AG04450 (cell line): ENCODE measurements at places on chromosomes 2 and 18.

- DNase-seq = no peak
These were observed 1311.9 kb upstream of the NRXN1 start for GRCh38 chr2:52343706-52344266.

GRCh38 chr2:126761256-126761980, 105.5 kb downstream of the GYPC start:
- no peak for DNase-seq

DNA sequence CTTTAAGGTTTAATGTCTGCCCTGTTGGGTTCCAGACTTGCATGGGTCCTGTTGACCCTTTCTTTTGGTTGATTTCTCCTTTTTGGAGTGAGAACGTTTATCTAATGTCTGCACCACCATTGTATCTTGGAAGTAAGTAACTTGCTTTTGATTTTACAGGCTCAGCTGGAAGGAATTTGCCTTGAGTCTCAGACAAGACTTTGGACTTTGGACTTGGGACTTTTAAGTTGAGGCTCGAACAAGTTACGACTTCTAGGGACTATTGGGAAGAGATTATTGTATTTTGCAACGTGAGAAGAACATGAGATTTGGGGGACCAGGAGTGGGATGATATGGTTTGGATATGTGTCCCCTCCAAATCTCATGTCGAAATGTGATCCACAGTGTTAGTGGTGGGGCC, 267.7 kb downstream of the GLI2 start:
- DNase-seq = no peak

DNA sequence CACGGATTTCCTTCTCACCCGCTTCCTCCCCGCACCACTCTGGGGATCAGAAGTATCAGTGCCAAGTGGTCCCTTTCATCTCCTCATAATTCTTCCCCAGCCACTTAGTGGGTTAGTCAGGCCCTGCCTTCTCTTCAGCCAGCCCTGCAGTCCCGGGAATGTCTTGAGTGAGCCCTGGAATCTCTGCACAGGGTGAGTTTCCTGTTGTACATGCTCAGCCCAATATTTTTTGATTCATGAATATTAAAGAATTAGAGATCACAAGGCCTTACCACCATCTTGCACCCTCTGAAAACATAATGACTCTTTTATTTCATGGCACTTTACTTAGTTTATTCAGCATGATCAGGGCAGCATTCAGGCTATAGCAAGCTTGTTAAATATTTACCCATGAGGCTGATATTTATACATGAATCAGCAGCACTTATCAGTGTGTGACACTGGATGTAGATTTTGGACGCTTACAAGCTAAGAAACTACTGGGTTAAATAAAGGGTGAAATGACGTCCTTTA, 159.4 kb upstream of the FOSL2 start:
- no peak for DNase-seq

DNA sequence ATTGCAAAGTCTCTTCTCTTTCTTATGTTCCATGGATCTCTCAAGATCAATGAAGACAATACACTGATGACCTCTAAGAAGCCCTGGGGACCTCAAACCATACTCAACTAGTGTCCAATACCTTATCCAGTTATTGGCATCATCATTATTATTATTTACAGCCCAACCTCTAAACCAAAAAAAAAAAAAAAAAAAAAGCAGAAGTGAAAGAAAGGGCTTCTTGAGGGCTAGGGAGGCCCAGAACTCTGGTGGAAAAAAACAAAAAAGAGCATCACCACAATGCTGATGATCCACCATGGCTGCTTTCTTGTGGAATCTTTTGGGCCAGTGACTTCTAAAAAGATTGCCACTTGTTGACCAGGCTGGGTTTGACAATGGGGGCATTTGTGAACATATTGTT, 324.9 kb downstream of the LPIN1 start:
- DNase-seq = no peak

DNA sequence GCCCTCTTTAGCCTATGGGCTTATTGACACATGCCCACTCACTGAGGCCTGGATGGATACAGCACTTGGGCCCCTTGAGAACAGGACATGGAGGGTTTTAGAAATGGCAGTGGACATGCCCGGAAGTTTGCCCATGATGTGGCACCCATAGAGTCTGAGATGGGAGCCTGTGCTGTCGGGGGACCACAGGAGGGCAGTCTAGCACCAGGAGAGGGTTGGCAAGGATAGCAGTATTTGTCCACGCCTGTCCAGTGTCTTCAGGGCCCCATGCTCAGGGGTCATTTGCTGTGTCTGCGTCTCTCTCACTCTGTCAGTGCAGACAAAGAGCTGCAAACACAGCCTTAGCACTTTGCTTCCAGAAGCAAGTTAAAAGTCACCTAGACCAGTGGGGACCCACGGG, 48.7 kb downstream of the IL1RL2 start:
- no peak for DNase-seq

DNA sequence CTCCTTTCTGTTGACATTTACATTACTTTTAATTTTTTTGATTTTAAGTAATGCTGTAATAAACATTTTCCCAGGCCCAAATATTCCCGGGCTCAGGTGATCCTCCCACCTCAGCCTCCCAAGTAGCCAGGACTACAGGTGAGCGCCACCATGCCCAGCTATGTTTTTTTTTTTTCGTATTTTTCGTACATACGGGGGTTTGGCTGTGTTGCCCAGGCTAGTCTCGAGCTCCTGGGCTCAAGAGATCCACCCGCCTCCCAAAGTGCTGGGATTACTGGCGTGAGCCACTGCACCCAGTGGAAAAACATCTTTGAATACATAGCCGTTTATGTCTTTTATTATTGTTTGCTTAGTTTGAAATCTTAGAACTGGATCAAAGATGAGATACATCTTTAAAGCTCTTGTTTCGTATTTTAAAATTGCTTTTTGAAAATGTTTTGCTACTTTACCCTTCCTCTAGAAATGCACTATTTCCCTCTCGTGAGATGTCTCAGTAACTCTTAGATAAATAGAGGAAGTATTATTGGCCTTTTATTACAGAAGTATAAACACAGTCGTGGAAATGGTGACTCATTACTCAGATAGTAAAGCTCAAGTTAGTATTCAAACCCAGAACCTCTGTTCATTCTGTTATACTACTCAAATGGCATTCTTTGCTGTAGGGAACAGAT, 2.4 kb downstream of the SMCHD1 start:
- DNase-seq = peak; percentile 63

GRCh38 chr18:56199580-56200330, 438.6 kb downstream of the TXNL1 start:
- no peak for DNase-seq

GRCh38 chr2:145015561-145015960, 495.6 kb upstream of the ZEB2 start:
- DNase-seq = no peak

DNA sequence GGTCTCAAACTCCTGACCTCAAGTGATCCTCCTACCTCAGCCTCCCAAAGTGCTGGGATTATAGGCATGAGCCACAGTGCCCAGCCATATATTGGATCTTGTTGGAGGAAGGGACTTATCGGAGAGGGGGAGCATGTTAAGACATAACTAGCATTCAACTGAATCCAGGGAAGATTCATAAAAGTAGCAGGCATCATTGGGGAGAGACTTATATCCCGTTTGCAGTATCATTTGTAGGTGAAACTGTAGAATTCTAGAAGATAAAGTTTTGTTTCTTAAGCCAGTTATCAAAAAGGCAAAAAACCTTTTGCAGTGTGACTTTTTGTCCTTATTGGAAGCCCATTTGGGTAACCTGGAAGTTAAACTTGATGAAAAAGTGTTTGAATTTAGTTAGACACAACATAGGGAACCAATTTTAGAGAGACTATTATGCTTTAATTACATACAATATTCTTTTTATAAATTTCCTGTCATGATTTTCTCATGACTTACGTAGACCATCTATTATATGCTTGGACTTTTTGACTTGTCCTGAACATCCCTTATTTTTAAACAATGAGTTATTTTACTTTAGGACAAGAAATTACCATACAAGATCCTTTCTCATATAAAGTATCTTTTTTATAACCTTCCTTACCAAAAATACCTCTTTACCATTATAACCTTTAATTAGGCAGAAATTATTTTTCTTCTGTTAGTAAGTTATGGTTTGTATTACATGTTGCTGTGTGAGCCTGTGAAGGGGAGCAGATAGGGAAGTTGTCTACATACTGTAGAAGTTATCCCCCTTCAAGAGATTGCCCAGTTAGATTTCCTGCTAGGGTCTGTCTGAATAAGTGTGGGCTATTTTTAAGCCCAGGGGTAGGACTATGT, 20.3 kb downstream of the RAB3GAP1 start:
- no peak for DNase-seq

- DNase-seq = no peak
These were observed 20.2 kb downstream of the DAW1 start for GRCh38 chr2:227891673-227892072.
